Mesenteric fat pad (tissue), 1 donor: ENCODE measurements at places on chromosomes 5 and 9. TPM values are rescaled to one million over a fixed set of nuclear protein-coding genes. Genes with fewer than 3 reads are reported as not detected.

LHX3 gene
- not detected for total RNA-seq

ACTBL2 gene
- total RNA-seq, result not detected

- DNase-seq, result no peak
Measured at GRCh38 chr5:146704949-146705665, 173.4 kb downstream of the PPP2R2B start.

DNA sequence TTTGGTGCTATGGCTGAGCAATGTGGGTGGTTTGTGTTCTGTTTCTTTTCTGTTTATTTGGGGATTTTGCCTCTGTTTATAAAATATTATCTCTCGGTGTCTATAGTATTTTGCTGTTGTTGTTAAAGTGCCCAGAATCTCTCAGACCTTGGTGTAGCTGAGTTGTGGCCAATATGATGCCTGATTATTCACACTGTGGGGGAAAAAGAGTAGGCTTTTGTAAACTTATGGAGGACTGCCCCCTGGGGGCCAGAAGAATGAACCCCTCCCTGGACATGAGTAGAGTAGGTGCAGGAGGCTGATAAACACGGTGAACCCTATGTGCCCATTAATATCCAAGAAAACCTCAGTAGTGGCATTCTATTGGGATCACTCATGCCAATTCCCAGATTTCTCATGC lies 49.0 kb upstream of the DPYSL3 start:
- no peak for DNase-seq

DNA sequence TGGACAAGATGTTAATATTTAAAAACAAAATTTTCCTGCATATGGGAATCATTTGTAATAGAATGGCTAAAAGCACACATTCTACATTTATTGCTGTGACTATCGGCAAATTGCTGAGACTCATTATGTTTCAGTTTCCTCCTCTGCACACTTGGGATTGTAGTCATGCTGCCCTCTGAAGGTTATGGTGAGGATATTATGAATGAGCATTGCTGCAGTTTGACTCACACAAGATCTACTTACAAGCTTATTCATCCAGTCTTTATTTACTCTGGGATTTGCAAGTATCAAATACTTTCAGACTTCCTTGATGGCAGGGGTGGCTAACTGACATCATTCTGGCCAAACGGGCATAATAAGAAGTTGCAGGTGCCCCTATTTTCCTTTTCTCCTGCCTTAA lies 9.5 kb upstream of the NFIL3 start:
- no peak for DNase-seq

- no peak for DNase-seq
Measured at GRCh38 chr5:126757713-126758357, 19.1 kb upstream of the LMNB1 start.

DNA sequence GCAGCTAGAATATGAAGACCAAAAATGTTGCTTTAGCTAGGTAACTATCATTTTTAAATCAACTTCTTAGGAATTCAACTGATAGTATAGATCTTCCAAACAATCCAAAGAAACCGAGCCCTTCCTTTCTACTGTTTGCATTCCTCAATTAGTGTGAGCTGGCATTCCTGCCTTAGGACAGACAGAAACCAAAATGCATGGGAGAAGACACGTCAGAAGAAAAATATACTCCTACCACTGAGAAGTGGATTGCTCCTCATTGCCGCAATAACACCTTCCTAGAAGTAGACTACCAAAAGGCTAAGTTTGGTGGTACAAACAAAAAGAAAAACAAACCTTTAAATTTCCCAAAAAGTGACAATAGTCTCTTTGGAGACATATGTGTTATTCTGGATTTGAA lies 440.0 kb downstream of the SEMA5A start:
- DNase-seq, result no peak
